ENCODE measurements at places on chromosomes 7 and 10. TPM values are rescaled to one million over a fixed set of nuclear protein-coding genes. Genes with fewer than 3 reads are reported as not detected.

- no peak for DNase-seq
Observed at GRCh38 chr10:33287112-33287511, 47.4 kb downstream of the NRP1 start.

The CPA2 gene
- total RNA-seq, result 0.17 TPM

GRCh38 chr7:146424084-146424483 lies 307.5 kb downstream of the CNTNAP2 start:
- DNase-seq, result no peak

GRCh38 chr7:11328309-11328708 lies 354.6 kb downstream of the PHF14 start:
- DNase-seq, result no peak

DNA sequence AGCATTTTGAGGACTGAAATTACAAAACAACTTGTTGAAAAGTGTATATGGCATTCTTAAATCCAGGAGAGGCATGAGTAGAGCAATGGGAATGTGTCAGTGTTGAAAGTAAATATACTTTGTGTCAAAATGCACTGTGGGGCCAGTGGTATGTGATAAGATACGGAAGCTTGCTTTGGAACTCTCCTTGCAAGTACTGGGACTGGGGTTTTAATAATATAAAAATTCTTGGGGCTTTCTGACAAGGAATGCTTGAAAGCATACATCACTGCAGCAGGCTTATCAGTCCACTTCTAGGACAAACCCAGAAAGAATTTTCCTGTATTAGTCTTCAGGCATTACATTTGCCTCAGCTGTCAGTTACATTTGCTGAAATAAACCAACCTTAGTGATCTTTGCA lies 472.8 kb upstream of the FZD8 start:
- no peak for DNase-seq

DNA sequence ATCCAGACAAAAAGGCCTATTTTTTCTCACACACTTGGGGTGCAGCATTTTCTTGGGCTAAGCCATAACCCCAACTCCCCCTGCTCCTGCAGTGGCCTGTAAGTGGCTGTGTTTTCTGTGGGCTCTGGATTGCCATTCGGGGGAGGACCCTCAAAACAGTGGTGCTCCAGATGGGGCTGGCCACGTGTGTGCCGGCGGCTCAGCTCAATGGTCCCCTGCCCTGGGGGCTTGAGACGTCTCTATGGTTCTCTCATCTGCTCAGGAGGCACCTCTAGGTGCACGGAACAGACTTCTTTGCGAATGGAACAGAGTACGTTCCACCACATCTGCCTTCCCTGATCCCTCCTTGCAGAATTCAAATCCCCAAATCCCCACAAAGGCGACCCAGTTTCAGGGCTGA lies 250.0 kb upstream of the SHH start:
- DNase-seq, result no peak

- no peak for DNase-seq
Observed at GRCh38 chr10:46292573-46293023, 5.8 kb downstream of the ANTXRL start.

GRCh38 chr10:99519690-99520039 lies 13.1 kb upstream of the NKX2-3 start:
- DNase-seq, result no peak

The ARHGAP21 gene
- total RNA-seq, result 207 TPM

DNA sequence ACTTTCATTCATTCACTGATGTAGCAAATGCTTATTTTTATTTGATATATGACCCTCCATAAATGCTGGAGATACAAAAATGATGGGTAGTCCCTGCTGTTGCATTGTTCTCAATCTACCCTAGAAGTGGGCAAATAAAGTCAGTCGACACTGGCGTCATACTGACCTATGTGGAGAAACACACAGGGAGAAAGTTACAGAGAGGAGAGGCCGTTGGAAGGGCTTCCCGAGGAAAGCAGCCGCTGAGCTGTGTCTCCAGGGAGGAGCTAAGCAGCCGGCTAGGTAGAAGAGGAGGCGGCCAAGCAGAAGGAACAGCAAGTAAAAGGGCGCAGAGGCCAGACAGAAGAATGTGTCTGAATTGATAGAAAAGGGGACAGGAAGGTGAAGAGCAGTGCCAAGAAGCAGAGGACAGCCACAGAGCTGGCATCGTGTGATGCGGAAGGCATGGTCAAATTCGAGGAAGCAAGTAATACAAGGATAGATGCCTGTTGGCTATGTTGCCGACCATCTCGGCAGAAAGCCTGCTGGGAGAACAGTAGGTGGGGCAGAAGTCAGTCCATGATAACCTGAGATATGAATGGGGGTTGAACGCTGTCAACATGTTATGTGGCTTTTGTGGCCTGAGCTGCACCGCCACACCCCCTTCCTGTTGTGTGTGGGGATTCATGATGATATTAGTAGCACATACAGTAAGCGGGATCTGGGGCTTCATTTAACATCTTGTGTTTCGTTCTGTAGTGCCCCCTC lies 25.9 kb downstream of the ST8SIA6 start:
- DNase-seq, result no peak

All from mammary epithelial cell (primary cell).